T-cell (primary cell): ENCODE measurements at places on chromosomes 7 and 10.

- no peak for DNase-seq
These were observed 871 bp downstream of the POP7 start for GRCh38 chr7:100706672-100707311.

- DNase-seq = no peak
These were observed 3.3 kb upstream of the PCBD1 start for GRCh38 chr10:70891627-70892026.

GRCh38 chr10:69976795-69977546 is 75.7 kb upstream of the MACROH2A2 start:
- DNase-seq = no peak

DNA sequence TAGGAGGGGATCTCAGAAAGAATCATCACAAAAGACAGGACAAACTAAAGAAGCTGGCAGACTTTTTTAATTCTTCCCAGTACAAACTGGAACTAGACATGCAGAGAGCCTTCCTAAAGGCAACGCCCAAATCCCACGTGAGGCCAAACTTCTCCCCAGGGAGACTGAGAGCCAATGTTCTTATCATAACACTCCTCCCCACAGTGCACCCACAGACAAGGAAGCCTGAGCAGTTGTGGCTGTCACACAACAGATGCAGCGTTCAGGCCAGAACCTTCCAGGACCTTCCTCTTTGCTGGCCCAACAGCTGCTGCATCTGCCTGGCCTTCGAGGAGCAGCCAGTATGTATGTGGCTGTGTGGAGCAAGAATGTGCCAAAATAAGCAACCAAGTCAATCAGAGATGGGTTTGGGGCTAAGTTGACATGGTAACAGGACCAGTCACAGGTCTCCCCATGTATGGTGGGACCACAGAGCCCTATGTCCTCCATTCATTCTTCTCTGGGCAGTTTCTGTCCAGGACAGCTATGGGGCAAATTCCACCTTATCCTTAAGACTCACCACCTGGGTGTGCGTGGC is 34.9 kb downstream of the SRPK2 start:
- no peak for DNase-seq

- no peak for DNase-seq
These were observed 28.1 kb downstream of the PTPRZ1 start for GRCh38 chr7:121901026-121901425.

DNA sequence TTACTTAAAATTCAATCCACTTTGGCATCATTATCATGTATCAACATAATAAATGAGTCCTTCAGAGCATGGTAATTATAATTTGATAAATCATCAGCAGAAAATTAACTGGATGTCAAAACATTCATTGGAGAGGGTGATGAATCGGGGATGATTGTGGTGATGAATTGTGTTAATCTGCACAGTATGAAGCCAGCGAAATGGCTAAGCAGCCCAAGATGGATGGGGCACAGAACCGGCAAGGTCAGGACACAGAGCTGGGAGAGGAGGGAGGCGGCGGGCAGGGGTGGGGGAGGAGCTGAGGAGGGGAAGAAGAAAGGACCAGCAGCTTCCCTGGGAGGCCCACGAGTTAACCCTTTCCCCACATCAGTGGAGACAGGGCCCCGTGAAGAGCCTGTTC is 536.1 kb downstream of the LRMDA start:
- no peak for DNase-seq
